ENCODE measurements at places on chromosomes 13 and 19.

- DNase-seq: no peak
Measured at GRCh38 chr13:21997726-21998125, 326.9 kb downstream of the FGF9 start.

- no peak for DNase-seq
Measured at GRCh38 chr19:55913643-55914268, 18.4 kb downstream of the NLRP13 start.

DNA sequence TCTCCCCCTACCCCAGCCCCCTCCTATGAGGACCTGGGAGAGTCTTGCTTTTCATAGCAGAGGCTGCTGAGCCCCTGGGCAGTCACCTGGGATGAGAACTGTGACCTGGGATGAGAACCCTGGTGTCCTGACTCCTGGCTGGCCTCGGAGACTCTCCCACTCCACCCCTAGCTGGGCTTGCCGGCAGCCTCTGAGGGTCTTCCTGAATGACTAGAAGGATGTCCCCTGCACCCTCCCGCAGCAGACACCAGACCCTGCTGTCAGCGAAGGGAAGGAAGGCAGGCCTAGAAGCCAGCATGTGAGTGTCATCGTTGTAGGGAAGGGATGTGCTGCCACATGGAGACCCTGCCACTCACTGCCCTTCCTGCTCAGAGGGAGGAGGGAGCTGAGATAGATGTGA, 203.4 kb upstream of the ZNF536 start:
- DNase-seq: no peak

- no peak for DNase-seq
Measured at GRCh38 chr13:102911336-102911735, 65.5 kb downstream of the ERCC5 start.

DNA sequence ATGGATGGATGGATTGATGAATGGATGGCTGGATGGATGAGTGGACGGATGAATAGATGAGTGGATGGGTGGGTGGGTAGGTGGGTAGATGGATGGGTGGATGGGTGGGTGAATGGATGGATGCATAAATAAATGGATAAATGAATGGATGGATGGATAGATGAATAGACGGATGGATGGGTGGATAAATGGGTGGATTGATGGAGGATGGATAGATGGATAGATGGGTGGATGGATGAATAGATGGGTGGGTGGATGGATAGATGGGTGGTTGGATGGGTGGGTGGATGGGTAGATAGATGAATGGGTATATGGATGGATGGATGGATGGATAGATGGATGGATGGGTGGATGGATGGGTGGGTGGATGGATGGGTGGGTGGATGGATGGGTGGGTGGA, 84.9 kb upstream of the ZNF536 start:
- DNase-seq: no peak

All from HL-60 (cell line).